ENCODE measurements at places on chromosomes 6 and 20.

DNA sequence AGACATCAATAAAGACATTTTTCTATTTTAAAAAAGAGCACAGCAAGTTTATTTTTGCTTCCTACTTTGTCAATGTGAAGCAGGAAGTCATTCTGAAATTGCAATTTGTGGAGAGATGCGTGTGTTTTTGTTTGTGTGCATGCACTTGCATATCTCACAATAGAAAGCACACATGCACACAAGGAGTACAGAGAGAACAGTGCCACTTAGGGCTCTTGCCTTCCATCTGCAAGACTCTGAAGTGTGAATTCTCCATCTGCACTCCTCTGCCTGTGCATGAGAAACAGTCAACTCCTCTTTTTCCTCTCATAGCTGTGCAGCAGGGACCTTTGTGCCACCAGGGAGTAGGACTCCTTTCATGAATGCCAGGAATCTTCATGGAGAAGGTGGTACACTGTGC, 316.3 kb upstream of the CNR1 start:
- no peak for DNase-seq

DNA sequence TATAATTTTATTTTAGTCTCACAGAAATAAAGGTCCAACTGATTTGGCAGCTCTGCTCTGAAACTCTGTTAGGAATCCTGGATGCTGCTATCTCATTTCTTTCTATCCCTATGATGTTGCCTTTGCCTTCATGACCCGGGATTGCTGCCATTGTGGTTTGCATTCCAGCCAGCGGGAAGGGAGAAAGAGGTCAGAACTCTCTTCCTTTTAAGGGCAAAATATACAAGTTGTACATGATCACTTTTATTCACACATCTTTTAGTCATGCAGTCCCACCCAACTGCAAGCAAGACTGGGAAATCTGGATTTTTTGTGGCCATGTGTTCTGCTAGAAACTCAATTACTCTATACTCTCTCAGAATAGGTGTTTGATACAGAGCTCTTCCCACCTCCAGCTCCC, 263.1 kb upstream of the ZFP64 start:
- DNase-seq: no peak

DNA sequence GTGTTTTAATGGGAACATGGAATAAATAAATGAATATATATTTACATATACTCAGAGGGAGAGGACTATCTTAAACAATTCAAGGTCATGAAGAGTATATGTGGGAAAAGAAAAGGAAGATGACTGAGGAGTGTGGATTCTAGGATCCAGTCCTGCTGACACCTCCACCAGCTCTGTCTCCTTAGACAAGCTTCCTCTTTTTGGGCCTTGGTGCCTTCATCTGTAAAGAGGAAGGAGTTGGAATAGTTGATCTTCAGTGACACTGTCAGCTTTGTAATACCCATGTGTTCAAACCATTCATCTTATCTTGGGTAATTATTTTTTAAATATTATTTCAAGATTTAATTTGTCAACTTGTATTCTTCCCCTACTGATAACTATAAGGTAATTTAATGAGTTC, 338.0 kb downstream of the ADGRB3 start:
- DNase-seq: no peak

DNA sequence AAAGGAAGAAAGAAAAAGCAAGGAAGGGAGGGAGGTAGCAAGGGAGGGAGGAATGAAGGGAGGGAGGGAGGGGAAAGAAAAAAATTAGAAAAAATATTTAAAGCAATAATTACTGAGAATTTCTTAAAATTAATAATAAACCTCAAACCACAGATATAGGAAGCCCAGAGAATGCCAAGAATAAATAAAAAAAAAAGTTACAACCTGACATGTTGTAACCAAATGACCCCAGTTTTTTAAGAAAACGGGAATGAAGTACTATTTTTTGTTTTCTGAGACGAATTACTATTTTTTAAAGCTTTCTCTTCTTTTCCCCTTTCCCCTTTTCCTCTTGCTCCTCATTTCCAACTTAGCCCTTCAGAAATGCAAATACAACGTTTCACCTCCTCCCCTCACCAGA, 16.7 kb downstream of the SLC17A1 start:
- DNase-seq: no peak

GRCh38 chr20:18743665-18744440, 69.7 kb upstream of the SCP2D1 start:
- no peak for DNase-seq

DNA sequence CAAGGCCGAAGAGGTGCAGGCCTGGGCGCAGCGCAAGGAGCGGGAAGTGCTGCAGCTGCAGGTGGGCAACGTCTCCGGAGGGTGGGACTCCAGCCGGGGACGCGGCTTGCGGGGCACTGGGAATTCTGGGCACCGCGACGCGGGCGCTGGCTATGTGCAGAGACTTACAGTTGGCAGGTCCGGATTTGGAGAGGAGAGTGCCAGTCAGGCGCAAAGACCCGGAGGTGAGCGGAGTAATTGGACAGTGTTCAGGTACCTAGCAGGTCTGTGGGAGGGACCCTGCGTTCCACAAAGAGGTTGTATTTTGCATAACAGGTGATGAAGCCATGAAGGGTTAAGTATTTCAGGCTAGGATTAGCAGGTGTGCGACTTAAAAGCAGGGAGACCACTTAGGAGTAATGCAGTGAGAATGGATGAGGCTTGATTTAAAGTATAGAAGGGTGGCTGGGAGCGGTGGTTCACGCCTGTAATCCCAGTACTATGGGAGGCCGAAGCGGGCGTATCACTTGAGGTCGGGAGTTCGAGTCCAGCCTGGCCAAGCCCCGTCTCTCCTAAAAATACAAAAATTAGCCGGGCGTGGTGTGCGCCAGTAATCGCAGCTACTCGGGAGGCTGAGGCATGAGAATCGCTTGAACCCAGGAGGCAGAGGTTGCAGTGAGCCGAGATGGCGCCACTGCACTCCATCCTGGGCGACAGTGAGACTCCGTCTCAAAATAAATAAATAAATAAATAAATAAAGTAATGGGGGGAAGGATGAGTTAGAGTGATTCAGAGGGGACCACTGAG, 1.0 kb downstream of the MRPS26 start:
- no peak for DNase-seq

GRCh38 chr6:20096536-20096935, 115.7 kb downstream of the MBOAT1 start:
- no peak for DNase-seq

- no peak for DNase-seq
Observed at GRCh38 chr20:60142587-60142986, 184.4 kb downstream of the CDH26 start.

DNA sequence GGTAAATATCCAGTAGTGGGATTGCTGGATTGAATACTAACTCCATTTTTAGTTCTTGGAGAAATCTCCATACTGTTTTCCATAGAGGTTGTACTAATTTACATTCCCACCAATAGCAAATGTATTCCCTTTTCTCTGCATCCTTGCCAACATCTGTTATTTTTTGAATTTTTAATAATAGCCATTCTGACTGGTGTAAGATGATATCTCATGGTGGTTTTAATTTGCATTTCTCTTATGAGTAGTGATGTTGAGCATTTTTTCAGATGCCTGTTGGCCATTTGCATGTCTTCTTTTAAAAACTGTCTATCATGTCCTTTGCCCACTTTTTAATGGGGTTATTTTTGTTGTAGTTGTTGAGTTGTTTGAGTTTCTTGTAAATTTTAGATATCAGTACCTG, 253.2 kb downstream of the HAO1 start:
- DNase-seq: no peak

GRCh38 chr6:111987295-111987694, 66.6 kb upstream of the CCN6 start:
- DNase-seq: no peak

Measured in T1000 (cell line).